ENCODE measurements at places on chromosomes 6 and 20. TPM values are rescaled to one million over a fixed set of nuclear protein-coding genes. Genes with fewer than 3 reads are reported as not detected.

The RIN2 gene
- total RNA-seq = 58.7 TPM

The RBPJL gene
- not detected for total RNA-seq

The PLG gene
- not detected for total RNA-seq

The PARD6B gene
- total RNA-seq = 3.5 TPM

The OTOR gene
- not detected for total RNA-seq

The NKAPL gene
- total RNA-seq = 1.9 TPM

The OR12D3 gene
- total RNA-seq = not detected

The HCRTR2 gene
- not detected for total RNA-seq

The CLVS2 gene
- 0.12 TPM for total RNA-seq

The ARFGEF3 gene
- total RNA-seq = 1.7 TPM

The GCNT2 gene
- 0.22 TPM for total RNA-seq

The MMP24 gene
- total RNA-seq = 0.11 TPM

The PDRG1 gene
- total RNA-seq = 4.7 TPM

The FAM209B gene
- not detected for total RNA-seq

The FAM83C gene
- total RNA-seq = not detected

The TREM1 gene
- 0.66 TPM for total RNA-seq

The RCAN2 gene
- total RNA-seq = 1.5 TPM

The PTK6 gene
- 0.11 TPM for total RNA-seq

The HSP90AB1 gene
- 642 TPM for total RNA-seq

The AURKA gene
- 27.5 TPM for total RNA-seq

The GFRA4 gene
- not detected for total RNA-seq

The DEFB132 gene
- total RNA-seq = not detected

The NHLRC1 gene
- total RNA-seq = 2.7 TPM

The C6orf52 gene
- total RNA-seq = 1.5 TPM

The SLC17A1 gene
- not detected for total RNA-seq

The ANGPT4 gene
- total RNA-seq = not detected

The CYP39A1 gene
- 0.44 TPM for total RNA-seq

The MARCKS gene
- total RNA-seq = 130 TPM

The FGD2 gene
- not detected for total RNA-seq

The GGT7 gene
- 18.2 TPM for total RNA-seq

The PDE10A gene
- total RNA-seq = 2.3 TPM

The PAK5 gene
- not detected for total RNA-seq

The TNXB gene
- total RNA-seq = 5.9 TPM

The PKHD1 gene
- total RNA-seq = not detected

The SIRPA gene
- 11.5 TPM for total RNA-seq
